Hypothalamus (tissue), 51 donors: ENCODE measurements at places on chromosomes 2 and 18.

DNA sequence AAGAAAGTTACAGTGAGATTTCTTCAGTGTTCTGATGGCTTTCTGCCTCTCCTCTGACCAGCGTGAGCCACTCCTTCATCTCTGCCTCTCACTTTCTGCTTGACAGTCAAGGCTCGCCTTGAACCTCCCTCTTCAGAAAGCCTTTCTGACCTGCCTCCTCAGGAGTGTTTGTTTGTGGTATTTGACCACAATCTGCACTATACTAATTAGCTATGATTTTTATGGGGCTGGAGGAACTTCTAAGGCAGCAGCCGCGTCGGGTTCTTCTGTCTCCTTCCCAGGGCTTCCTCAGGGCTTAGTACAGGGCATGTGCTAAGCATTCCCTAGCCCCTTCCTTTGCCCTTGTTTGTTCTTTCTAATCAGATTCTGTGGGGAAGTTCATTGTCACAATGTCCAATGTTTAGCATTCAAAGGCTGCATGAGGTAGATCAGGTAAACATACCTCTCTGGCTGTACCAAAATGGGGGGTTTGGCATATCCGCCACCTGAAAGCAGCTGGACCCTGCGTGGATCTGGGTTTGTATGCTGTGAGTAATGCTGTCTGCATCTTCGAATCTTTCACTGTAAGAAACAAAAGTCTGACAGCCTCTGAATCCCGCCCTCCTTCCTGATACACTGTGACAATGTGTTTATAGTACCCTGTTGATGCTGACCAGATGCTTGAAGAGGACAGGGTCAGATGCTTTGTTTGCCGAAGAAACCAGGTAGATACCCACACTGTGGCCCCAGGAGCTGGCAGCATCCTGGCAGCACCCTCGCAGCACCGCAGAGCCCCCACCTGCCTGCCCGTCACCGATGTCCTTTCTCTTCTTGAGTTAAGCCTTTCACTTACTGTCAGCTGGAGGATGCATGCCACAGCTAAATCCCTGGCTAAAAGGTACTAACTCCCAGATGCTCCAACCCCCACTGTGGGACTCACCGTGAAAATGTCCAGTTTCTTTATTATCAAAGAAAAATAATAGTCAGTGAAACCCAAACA, 260.8 kb upstream of the HDAC4 start:
- no peak for DNase-seq

GRCh38 chr2:222677981-222678380, 6.5 kb downstream of the MOGAT1 start:
- no peak for DNase-seq

GRCh38 chr2:42218712-42219111, 49.6 kb downstream of the EML4 start:
- no peak for DNase-seq

- DNase-seq = no peak
Observed at GRCh38 chr2:29326926-29327325, 211.7 kb downstream of the CLIP4 start.

DNA sequence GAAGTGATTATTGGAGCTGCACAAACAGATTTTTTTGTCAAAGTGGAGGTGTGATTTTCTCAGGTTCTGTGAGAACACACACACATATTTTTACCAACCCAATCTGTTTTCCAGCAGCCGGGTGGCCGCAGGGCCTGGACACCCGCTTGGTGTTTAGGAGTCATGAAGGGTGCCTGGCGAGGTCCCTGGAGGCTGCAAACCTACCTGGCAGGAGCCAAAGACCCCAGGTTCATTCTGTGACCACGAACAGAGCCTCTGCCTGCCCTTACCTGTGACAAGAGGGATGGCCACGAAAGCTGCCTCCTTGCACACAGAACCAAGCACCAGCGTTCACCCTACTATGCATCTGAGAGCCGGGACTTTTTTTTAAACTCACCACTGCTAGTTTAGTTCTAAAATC, 64.3 kb upstream of the ID2 start:
- no peak for DNase-seq

DNA sequence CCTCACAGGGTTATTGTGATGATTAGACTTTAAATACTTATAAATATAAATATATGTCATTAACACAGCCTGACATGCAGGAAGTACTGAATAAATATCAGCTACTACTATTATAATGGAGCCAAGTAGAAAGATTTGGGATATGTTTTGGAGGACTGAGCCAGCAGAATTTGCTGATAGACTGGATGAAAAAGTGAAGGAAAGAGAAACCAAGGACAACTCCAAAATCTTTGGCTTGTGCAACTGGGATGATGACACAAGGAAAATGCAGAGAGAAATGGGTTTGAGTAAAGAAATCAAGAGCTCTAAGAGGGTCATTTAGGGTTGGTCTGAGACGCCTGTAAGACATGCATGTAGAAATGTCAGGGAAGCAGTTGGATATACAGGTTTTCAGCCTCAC, 15.6 kb downstream of the ADD2 start:
- no peak for DNase-seq

- DNase-seq = no peak
Observed at GRCh38 chr2:160650196-160651118, 156.8 kb upstream of the RBMS1 start.

DNA sequence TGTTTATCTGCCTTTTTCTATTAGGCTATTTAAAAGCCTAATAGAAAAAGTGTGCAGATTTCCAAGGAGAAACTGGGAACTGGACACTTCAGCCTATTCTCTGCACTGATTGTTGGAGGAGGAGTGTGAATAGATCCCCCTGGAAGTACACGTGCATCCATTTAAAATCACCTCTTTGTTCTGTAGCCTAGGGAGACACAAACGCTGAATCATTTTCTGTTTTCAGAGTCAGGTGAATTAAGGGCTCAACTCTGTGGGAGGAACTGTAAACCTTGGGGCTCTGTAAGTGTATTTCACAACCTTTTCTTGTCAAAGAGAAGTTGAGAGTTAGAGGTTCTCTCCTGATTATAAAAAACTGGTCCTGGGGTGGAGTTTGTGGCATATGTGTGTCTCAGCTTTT, 159.7 kb downstream of the SPAG16 start:
- DNase-seq = no peak
